ENCODE measurements at places on chromosomes 1 and 21. TPM values are rescaled to one million over a fixed set of nuclear protein-coding genes. Genes with fewer than 3 reads are reported as not detected.

DNA sequence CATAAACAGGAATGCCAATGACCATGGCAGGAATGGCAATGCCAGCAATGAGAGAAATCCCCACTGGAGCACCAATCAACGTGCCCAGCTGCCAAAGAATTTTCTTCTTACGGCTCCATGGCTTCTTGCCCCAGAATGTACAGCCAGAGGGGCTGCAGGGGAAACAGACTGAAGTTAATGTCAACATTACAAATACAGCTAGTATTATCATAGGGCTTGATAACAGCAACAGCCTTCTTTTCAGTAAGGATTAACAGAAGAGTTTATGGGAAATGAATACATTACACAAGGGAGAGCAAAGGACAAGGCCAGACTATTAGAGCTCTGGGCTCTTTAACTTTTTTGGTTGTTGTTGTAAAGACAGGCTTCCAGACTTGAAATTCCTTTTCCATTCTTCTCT, 18.2 kb downstream of the RNF19B start:
- DNase-seq = no peak

- no peak for DNase-seq
Measured at GRCh38 chr1:28865997-28866650, 48.2 kb upstream of the EPB41 start.

Gene HSF2BP
- 0.83 TPM for total RNA-seq

GRCh38 chr1:31581821-31582810, 5.8 kb downstream of the TINAGL1 start:
- DNase-seq = no peak

Measured in sigmoid colon (tissue), 7 donors.